ENCODE measurements at places on chromosomes 5 and 9.

DNA sequence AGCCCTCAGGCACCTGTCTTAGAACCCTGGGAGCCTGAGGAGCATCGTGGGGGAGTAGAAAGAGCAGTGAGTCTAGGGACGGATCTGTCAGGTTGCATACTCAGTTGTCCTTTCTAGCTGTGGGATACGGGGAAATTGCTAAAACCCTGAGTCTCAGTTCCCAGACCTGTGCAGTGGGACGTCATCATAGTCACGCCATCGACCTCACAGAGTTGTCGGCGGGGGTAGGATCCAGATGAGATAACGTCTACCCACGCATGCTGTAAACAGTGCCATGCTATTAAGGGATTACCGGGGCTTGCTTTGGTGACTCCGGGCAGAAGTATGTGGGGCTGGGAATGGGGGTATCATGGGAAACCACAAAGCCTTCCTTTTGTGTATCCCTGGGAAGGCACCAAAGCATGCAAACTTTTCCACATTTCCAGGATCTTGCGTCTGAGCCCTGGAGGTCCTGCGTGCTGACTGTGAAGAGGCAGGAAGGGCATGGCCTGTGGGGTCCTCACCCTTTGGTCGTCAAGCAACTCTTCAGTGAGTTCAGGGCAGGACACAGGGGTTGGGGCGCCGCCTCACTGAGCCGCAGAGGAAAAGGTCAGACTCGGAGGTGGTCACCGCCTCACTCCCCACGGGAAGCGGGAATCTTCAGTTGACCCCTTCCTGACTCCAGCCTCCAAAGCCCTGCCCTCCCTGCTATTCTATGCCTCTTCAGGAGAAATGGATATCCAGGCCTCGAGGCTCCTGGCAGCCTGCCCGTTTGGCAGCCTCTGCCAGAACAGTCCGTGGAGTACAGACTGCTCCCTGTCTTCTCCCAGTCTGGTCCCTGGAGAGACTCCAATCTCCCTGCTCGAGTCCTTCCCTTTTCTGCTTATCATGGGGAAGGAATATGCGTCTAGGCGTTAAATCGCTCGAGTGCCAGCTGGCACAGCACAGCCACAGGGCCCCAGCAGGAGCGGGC lies 186.8 kb upstream of the KLF9 start:
- no peak for DNase-seq

DNA sequence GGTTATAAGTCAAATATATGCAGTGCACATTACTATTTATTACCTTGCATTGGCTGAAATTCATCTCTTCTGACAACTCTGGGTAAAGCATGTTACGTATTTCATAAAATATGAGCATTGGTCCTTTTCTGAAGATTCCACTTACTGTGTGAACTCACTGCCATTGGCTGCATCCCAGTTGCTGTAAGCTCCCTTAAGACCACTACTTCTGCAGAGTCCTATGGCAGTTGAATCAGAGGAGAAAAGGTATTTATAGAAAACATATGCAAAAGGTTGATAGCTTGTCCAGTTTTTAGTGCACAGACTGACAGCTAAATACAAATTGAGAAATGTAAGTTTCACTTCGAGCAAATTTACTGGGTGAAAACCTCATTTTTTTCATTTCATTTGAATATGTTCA lies 394.6 kb upstream of the ARRDC3 start:
- no peak for DNase-seq

DNA sequence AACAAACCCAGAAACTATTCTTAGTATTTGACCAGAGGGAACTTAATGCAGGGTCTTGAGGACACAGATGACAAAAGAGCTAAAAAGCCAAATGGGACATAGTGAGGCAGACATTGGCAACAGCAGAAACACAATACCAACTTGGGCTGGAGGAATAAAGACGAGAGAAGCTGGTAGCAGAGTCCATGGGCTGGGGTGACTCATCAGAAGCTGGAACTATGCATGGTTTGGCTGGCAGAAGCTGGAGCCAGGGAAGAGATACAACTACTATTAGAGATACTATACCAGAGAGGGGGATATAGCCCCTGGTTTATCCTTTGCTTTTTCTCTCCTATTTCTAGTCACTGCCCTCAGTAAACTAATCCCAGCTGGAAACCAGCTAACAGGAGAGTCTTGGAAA lies 29.2 kb upstream of the DPYSL3 start:
- DNase-seq: no peak

- no peak for DNase-seq
These were observed 456.9 kb downstream of the BNC2 start for GRCh38 chr9:16413509-16414016.

DNA sequence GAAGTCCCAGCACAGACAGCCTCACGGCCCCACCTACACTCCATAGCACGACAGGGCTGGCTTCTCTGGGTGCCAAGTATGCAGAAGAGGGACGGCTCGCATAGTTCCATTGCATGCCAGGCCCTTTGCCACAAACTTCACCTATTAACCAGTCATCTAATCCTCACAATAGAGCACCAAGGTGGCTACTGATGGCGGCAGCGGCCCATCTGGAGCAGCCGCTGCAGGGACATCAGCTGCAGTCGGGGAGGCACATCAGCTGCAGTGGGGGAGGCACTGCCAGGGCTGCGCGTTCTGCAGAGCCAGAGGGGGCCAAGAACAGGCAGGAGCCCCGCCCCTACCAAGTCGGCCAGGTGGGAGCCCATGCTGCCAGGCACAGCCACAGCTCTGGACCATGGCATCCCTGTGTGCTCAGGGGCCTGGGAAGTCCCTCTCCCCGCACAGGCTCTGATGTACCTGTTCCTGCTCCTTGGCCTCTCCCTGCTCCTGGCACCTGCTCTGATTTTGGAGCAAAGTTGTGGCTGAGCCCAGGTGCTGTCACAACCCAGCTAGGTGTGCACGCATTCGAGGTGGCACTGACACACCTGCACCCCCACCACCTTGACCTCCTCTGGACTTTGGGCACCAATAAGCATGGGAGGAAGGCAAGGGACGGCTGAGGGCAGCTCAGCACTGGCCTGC lies 61.5 kb upstream of the SYNPO start:
- no peak for DNase-seq

DNA sequence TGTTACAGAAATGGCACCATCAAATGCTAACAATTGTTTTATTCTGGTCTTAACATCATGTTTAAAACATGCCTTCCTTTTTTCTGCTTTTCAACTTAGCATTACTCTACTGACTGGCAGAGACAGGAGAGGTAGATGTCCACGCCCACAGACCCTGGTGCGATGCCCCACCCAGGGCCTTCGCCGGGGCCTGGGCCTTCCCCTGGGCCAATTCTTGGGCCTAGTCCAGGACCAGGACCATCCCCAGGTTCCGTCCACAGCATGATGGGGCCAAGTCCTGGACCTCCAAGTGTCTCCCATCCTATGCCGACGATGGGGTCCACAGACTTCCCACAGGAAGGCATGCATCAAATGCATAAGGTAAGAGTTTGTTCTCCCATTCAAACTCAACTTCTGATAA lies 13.7 kb downstream of the SMARCA2 start:
- DNase-seq: no peak

DNA sequence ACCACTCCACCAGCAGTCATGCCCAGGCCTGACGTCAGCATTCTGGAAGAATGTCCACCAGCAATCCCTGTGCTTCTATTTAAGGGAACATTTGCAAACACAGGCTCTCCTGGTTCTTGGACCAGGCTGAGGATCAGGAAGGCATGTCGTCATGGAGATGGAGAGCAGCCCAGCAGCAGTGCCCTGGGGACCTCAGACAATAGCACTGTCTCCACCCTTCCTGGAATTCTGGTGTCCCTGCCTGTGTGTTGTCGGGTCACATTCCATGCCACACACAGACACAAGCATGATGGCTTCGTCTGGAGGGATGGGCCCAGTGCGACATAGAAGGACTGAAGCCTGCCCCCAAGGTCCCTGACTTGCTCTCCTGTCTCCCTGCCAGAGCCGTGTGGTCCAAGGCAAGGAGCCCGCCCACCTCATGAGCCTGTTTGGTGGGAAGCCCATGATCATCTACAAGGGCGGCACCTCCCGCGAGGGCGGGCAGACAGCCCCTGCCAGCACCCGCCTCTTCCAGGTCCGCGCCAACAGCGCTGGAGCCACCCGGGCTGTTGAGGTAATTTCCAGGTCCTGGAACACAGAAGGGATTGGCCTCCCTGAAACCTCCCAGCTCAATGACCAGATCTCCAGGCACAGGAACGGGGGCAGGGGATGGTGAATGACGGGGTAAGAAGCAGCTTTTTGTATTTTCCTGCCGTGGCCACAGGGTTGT lies 43.8 kb downstream of the STOM start:
- no peak for DNase-seq

- no peak for DNase-seq
These were observed 28.3 kb upstream of the STOM start for GRCh38 chr9:121398374-121398773.

GRCh38 chr5:107067395-107067794 lies 603.3 kb downstream of the EFNA5 start:
- DNase-seq: no peak

- DNase-seq: no peak
These were observed 441.5 kb downstream of the CDH18 start for GRCh38 chr5:19546521-19546920.

DNA sequence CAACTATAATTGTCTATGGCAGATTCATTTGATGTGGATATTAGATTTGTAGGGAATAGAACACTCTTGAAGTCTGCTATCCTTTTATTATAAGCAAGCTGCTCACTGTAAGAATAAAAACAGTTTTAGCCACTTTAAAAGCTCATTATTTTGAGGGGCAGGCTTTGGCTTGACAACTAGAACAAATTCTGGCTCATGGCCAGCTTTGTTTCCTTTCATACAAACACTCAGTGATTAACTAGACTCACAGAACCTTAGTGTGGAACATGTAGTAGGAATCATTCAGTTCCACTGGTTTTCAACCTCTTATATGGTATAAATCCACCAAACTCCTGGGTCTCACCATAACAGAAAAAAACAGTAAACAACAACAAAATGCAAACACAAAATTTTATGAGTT lies 27.4 kb upstream of the CEP120 start:
- DNase-seq: no peak

- no peak for DNase-seq
These were observed 3.1 kb downstream of the POLR3G start for GRCh38 chr5:90477621-90478215.

DNA sequence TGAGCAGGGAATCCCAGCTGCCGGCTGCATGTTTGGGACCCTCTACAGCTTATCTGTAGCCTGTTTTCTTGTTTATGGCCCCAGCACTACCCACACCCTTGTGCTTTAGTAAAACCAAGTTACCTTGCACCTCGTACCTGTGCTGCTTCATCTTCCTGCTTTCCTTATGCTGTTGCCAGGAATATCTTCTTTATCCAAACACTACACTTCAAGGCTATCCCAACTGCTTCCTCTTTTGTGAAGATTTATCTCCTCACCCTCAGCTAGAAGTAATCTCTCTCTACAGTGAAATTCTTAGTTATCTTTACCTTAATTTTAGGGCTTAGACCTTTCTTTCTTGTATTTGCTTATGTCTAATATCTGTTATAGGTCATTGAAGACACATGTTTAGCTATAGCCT lies 171.1 kb downstream of the KDM4C start:
- DNase-seq: no peak
